ENCODE measurements at places on chromosomes 11 and 22. TPM values are rescaled to one million over a fixed set of nuclear protein-coding genes. Genes with fewer than 3 reads are reported as not detected.

DNA sequence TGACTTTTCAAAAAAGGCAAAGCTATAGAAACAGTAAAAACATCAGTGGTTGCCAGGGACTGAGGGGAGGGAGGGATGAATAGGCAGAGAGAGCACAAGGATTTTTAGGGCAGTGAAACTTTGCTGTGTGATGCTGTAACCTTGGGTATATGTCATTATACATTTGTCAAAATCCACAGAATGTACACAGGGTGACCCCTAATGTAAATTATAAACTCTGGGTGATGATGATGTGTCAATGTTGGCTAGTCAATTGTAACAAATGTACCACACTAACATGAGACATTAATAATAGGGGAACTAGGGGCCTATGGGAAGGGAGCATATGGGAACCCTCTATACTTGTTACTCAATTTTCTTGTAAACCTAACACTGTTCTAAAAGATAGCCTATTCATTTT lies 24.8 kb downstream of the RIBC2 start:
- no peak for DNase-seq

DNA sequence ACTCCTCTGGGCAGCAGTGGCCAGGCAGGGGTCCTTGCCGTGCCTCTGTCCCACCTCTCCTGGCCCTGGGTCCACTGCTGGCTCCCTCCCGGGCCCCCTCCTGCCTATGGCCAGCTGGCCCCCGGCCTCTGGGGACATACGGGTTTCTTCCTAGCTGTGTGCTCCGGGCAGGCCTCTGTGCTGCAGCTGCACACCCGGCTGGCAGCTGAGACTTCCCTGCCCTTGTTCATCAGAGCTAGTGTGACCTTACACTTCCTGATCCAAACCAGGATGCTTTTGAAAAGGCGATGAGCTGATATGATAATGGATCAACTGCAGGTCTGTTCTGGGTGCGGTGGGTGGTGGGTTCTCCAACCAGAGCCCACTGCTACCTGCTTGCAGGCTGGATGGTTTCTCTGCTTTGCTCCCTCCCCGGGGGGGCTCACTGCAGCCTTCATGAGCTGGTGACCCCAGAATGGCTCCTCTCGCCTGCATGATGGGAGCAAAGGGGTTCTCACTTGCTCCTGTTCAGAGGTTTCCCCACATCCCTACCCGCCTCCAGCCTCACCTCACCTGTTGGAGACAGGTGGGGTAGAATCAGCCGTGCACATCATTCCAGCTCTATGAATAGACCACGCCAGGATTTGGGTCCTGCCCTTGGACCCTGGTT lies 13.3 kb downstream of the B3GAT1 start:
- DNase-seq = no peak

GRCh38 chr22:39237318-39238100 lies 7.3 kb downstream of the PDGFB start:
- no peak for DNase-seq

GRCh38 chr11:6746086-6746618 lies 25.6 kb downstream of the OR2AG2 start:
- no peak for DNase-seq

DNA sequence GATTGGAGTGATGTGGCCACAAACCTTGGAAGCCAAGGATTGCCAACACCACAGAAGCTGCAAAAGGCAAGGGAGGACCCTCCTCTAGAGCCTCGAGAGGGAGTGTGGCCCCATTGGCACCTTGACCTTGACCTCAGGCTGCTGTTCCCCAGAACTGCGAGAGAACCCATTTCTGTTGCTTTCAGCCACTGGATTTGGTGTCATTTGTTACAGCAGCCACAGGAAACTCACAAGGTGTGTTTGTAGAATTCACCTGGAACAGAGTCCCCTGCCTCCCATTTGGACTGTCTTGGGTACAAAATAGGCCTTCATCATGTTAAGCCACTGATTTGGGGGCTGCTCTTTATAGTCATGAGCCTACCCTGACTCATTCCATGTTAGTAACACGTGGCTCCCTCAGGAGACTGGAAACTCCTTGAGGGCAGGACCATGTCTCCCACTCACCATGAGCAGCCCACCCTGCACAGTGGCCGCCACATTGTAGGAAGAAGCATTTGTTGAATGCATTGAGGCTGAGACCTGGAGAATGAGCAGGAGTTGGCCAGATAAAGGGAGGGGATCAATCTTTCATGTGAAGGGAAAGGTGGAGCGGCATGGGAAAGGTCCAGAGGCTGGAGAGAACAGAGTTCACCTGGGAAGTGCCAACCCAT lies 8.3 kb downstream of the C11orf86 start:
- DNase-seq = no peak

DNA sequence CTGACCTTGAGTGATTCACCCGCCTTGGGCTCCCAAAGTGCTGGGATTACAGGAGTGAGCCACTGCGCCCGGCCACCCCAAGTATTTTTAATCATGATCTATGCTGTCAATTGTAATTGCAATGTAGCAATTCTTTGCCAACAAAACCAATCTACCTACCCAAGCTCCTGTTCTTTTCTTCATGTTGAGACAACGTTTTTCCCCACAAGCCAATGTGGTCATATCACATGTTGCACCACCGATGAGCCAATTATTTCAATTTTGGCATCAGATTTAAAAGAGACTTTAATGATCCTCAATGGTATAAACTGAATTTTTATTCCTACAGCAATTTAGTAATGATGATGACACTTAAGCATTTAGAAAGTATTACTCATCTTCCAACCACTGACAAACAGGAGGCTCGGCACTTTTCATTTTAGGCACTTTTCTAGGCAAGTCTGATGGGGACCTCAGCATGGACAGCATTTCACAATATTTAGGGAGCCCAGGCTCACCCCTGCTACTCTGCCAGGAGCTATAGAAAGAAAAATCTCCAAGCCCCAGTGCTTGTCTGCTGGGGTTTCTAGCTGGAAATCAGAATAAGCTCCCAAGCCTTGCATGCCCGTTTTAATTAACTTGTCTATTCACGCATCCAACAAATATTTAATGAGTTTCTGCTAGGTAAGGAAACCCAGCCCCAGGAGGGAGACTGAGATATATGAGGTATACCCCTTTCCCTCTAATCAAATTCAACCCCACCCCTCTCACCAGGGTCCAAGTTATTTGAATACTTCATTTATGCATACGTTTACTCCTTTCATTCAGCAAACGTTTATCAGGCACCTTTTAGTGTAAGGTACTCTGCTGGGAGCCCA lies 291.4 kb downstream of the ST3GAL4 start:
- DNase-seq = peak; percentile 69

DNA sequence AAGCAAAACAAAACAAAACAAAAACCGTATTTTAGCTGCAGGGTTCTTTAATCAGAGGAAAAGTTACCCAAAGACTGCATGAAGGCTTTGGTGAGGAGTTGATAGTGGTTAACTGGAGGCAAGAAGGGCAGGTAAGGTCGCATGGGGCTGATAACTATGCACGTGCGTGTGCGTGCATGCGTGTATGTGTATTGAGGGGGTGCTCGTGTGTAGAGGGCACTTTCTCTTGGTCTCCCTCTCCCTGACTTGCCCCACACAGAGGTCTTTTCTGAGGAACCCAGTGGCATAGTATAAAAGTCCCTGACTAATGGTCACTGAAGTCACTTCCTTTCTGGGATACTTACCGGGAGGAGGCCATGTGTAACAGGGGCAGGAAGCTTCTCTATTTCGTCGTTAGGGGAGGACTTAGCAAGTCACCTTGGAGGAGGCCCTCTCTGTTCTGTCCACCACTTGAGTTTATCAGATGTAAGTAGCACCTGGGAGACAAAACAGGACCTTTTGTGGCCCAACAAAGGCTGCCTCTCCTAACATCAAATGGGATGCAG lies 20.1 kb upstream of the FCHSD2 start:
- no peak for DNase-seq

- no peak for DNase-seq
These were observed 36.4 kb downstream of the KCNQ1 start for GRCh38 chr11:2481253-2481652.

- no peak for DNase-seq
These were observed 369.4 kb upstream of the ISX start for GRCh38 chr22:34696557-34696956.

DNA sequence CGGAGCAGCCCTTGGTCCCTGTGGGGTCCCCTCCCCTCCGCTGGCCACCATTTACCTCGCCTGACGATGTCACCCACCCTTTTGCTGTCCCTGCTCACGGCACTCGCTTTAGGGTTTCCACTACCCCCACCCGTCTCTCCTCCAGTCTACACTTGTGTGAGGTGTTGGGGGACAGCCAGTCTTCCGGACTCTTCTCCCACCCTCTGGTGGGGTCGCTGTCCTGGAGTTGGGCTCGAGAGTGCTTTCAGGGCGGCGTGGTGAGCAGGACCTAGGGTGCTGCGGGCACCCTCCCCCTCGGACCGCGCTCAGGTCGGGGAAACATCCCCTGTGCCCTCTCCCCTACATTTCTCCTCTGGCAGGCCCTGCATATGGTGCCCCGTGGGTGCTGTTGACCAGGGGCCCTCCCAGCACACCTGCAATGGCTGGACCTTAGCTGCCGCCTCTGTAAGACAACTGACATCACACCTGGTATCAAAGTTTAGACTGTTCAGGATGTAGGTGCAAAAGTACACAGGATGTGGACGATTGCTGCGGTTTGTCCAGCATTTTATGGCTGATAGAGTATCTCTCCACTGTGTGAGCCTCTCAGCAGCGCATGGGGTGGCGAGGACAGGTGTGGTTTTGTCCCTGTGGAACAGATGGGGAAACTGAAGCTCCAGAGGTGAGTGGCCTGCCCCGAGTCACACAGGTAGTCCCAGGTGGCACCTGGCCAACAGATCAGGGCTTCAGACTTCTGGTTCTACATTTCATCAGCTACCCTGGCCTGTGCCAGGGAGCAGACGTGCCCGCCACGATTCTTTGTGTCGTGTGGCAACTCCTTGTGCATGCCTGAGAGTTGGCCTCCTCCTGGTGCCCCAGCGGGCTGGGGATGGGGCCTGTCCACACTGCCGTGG lies 1.2 kb downstream of the GRK2 start:
- no peak for DNase-seq

- peak; percentile 83 for DNase-seq
These were observed 12.2 kb downstream of the MRGPRF start for GRCh38 chr11:69000831-69001242.

- DNase-seq = no peak
These were observed 36.0 kb downstream of the FAM83F start for GRCh38 chr22:40030758-40031095.

DNA sequence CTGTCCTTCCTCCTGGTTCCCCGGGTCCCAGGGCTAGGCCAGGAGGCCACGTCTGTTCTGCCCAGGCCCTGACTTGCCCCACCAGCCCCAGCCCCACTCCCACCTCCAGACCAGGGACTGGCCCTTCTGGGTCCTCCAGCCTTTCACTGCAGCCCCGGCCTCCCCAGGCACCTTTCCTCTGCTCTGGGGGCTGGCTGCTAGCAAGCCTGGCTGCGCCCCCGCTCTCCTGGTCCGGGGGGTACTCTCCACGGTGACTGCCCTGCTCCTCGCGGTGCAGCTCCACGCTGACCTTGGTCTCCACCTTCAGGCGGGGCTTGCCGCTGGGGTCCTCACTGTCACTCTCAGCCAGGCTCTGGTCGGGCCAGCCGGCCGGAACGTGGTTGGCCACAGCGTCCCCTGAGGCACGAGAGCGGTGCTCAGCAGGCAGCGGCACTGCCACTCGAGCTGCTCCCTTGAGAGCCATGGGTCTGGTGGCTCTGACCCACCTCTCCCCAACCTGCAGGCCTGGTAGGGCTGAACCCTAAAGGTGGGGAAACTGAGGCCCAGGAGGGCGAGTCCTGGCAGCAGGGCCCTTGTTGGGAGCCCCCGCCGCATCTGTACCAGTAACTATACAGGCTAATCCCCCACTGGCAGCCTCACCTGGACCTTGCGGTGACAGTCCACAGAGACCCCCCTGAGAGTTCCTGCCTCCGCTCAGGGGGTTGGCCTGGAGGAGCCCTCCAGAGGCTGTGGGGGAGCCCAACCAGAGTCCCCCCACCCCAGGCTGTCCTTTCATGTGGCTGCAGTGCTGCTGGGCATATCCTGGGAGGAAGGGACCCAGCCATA lies 29.0 kb downstream of the TRMU start:
- no peak for DNase-seq

Gene SUSD2
- total RNA-seq = 0.20 TPM

Gene OMP
- not detected for total RNA-seq

Gene TRIM22
- total RNA-seq = 1.7 TPM

Gene ZW10
- total RNA-seq = 23.4 TPM

Gene P2RY6
- total RNA-seq = 6.7 TPM
